ENCODE measurements at places on chromosomes 11 and 22.

DNA sequence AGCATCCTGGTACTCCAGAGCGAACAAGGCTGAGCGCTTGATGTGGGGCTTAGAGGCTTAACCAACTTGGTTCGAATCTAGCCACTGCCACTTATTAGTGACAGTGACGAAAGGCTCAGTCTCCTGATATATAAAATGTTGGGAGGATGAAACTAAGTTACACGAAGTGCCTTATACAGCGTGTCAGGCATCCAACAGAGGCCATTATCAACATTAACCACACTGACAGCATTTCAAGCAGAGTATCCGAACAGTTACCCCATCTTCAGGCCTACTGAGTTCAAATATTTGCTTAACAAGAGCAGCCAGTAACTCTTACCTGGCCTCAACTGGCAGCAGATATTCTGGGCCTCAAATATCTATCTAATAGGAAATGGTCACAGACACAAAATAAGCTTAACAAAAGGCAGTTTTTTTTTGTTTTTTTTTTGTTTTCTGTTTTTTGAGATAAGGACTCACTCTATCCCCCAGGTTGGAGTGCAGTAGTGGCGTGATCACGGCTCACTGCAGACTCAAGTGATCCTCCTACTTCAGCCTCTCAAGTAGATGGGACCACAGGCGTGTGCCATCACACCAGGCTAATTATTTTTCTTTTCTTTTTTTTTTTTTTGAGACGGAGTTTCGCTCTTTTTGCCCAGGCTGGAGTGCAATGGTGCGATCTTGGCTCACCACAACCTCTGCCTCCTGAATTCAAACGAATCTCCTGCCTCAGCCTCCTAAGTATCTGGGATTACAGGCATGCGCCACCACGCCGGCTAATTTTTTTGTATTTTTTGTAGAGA lies 2.9 kb downstream of the SERPIND1 start:
- DNase-seq = peak; percentile 38

DNA sequence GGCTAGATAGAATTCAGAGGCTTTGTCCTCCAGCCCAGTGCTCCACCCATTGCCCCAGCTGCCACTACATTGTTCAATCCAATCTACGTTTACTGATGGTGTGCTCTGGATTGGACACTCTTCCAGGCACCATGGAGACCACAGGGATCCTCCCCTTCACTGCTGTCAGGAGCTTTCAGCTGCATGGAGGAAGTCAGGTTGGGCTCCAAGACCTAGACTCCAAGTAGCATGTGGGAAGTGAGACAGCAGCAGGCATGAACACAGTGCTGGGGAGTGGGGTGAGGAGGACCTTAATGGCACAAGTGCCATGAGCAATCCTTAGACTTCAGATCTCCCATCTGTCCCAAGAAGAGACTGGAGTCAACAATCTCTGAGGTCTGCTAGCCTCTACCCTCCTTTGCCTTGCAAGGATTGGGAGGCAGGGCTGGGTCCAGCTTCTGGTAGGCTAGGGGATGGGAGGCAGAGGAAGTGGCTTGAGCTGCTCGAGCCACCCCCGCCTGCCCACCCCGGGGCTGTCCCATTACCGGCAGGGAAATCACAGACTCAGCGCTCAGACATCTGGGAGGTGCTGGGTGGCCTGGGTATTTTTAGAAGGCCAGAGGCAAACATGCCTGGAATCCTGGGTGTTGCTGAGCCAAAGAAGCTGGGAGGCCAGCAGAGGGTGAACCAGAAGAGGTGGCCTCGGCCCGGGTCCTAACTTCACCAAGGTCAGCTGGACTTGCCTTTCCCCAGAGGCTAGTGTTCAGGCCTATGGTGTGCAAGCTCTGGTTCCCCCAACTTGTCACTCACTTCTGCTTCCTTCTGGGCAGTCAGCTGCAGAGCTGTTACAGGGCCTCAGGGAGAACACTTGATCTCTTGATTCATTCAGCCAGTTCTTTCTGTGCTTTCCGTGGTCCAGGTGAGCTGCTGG lies 15.2 kb upstream of the FCHSD2 start:
- DNase-seq = no peak

- peak; percentile 44 for DNase-seq
These were observed 44.9 kb downstream of the PACSIN2 start for GRCh38 chr22:42970029-42970428.

DNA sequence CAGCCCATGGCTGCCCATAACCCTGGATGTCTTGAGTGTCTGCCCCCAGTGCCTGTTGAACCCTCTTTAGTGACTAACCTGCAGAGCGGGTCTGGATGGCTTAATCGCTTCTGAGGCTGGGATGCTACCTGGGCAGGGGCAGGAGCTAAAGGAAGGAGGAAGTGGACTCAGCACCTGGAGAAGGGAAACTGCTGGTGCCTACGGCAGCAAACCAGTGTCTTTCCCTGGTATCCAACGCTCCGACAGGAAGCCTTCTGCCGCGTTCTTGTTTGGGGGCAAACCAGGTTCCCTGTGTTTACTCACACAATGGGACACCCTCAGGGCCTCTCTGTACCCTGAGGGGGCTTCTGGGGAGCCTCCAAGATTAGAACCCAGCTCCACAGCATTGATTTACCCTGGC lies 38.1 kb upstream of the B3GAT1 start:
- DNase-seq = no peak

DNA sequence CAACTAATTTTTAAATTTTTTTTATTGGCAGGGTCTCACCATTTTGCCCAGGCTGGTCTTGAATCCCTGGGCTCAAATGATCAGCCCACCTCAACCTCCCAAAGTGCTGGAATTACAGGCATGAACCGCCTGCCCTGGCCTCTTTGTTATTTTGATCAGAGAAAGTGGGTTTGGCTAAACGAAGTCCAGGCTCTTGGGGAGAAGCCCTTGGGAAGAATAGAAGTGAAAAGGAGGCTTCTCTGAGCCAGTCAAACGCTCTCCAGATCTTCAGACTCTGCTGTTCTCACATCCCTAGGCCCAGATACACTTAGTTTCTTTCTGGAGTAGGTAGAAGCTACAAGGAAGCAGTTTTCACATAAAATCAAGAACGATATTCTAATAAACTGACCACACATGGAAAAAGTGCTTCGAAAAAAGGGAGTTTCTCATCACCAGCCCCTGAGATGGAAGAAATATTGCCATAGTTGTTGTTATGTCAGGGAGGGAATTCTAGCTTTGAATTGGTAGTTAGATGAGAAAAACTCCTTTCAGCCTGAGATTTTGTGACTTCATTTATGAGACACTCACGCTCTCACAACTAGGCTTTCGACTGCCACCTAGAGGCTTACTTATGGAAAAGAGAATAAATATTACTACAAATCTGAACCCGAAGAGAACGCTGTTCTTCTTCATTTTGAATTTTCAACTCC lies 41.7 kb upstream of the AQP11 start:
- DNase-seq = peak; percentile 85
